ENCODE measurements at places on chromosomes 2 and 18. TPM values are rescaled to one million over a fixed set of nuclear protein-coding genes. Genes with fewer than 3 reads are reported as not detected.

- DNase-seq = no peak
Observed at GRCh38 chr2:42142547-42143184, 26.5 kb upstream of the EML4 start.

DNA sequence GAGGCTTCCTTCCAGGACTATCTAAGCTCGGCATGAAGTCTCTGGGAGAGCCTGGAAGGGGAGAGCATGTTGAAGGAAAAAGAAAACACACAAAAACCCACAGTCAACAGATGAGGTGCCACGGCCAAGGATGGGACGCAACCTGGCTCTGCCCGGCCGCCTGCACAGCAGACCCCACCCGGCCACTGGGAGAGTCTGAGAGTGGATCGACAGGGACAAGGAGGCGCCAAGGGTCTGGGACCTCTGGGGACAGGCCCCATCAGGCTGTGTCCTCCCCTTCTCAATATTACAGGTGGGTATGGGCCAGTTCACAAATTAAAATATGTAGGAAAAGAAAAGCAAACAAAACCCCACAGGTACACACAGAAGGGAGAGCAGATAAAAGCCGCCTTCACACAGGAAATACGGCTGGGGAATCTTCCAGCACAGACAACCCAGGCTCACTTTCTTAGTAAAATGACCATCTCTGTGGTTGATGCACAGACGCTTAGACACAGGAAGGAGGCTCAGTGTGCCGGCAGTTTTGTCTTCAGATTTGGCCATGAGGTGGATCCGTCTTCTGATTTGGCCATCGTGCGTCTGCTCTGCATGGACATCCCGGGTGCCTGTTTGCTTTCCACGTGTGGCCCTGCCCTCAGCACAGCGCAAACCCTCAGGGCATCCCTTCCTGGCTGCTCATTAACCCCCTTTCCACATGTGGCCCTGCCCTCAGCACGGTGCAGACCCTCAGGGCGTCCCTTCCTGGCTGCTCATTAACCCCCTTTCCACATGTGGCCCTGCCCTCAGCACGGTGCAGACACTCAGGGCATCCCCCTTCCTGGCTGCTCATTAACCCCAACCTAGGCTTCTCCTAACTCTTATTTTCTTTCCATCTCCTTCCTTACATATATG lies 138.4 kb downstream of the EIPR1 start:
- no peak for DNase-seq

The CD302 gene
- total RNA-seq = 51.8 TPM

GRCh38 chr18:49869354-49869753 lies 56.0 kb upstream of the ACAA2 start:
- DNase-seq = no peak

GRCh38 chr2:74461187-74462053 lies 3.2 kb downstream of the WBP1 start:
- no peak for DNase-seq

DNA sequence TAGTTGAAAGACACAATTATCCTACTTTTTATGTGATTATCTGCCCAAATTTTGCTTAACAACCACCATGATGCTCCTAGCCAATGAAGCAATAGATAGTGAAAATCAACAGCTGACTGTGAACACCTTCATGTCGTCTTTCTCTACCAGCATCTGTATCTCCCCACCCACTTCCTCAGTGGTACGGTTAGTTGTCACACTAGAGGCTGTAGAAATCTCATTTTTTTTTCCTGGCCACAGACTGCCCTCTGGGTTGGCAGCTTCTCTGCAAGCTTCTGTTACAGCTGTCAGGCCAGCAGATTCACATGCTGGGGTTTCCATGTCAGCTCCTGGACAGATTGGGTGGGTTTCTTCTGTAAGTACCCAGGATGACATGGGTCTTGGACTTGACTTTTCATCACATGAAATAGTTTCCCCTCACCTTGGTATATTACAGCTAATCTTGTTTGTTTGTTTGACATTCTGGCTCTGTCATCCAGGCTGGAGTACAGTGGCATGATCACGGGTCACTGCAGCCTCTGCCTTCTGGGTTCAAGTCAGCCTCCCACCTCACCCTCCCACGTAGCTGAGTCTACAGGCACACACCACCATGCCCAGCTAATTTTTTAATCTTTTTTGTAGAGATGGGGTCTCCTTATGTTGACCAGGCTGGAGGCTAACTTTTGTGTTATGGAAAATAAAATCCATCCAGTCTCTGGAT lies 24.3 kb downstream of the STAT4 start:
- DNase-seq = no peak

- DNase-seq = no peak
Observed at GRCh38 chr2:159900343-159900742, 102.3 kb upstream of the CD302 start.

DNA sequence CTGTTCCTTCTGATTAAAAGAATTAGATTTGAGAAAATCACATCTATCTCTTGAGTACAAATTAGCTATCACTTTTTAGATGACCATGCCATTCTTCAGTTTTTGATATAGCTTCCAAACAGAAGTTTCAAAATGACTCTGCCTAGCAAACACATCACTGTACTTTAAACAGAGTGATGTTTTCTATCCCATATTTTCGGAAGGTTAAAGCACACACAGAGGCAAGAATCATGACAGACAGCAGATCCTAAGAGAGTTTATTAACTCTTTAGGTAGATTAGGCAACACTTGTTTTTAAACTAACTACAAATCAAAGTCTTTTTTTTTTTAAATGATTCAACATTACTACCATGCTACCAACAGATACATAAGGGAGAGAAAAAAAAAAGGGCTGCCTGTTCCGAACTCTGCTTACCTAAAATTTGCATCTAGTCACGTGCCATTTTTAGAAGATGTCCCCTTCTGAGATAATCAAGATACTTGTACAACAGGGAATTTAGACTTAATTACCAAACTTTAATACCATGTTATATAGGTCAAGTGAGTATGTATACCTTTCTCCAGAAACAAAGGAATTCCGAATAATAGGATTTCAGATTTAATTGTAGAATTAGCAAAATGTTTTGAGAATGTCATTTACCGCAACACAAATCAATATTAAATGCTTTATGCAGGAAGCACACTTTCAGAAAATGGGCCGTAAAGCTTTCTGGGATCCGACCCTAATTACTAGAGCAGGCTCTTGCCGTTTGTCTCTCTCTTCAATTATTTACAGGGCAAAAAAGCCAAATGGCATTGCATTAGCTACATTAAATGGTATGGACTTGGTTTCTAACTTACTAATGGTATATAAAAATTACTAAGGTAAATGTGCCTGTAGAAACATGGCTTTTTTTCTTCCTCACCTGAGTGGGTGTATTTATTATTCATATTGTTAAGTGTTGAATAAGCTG lies 2.6 kb downstream of the RBMS1 start:
- no peak for DNase-seq

DNA sequence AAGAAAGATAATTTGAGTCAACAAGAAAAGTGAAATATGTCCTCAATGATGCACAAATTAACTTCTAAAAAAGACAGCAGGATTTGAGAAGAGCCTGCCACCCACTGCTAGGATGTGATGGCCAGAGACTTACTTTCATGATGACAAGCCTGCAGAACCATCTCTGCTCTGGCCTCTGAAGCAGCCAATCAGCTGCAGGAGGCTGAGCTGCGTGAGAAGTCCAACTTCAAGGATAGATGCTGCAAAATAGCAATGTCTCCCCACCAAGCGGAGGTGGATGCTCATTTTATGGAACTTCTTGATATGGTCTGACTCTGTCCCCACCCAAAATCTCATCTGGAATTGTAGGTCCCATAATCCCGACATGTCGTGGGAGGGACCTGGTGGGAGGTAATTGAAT lies 53.1 kb downstream of the CYRIA start:
- DNase-seq = no peak

DNA sequence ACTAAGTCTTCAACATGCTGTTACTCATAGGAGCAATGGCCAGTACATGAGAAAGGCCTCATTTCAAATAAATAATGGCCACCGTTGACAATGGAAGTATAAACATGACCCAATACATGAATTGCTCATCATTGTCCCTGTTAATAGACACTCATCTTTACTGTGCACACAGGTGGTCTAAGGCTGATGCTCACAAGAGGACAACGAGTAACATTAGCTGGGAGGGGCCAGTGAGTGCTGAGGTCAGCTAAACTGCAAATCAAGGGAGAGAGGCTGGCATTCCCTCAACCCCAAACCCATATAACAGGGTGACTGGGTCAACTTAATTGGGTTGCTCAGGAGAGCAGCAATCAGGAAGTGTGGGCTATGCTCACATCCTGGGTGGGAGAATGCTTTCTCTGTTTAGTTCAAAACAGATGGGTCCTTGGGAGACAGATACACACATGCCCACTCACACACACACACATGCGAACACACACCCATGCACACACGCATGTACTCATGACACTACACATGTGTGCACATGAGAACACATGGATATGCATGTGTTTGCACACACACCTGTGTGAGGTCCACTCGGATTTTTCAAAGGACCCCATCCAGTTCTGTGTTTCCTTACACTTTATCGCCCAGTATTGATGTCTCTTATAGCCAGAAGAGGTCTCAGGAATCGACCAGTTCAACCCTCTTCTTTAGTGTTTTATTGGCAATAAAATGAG lies 172.0 kb downstream of the INHBB start:
- no peak for DNase-seq

GRCh38 chr2:232721882-232722281 lies 24.8 kb downstream of the GIGYF2 start:
- DNase-seq = no peak

DNA sequence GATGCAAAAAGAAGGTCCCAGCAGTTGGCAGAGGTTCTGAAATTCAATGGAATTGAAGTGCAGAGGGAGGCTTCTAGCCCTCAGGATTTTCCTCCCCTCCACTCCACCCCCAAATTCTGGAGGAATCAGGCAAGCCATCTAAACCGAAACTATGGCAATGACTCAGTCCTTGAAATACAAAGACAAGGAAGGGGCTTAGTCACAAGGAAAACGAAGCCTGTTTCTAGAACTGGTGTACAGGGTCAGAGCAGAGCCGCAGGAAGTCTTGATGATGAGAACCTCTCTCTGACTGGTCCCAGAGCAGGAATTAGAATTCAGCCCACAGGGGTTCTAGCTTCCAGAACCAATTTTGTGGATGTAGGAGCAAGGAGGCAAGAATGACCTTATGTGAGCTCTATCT lies 111.7 kb upstream of the SCN1A start:
- no peak for DNase-seq

The RAPH1 gene
- total RNA-seq = 47.7 TPM

- DNase-seq = no peak
Observed at GRCh38 chr2:63052411-63053080, 1.9 kb downstream of the OTX1 start.

DNA sequence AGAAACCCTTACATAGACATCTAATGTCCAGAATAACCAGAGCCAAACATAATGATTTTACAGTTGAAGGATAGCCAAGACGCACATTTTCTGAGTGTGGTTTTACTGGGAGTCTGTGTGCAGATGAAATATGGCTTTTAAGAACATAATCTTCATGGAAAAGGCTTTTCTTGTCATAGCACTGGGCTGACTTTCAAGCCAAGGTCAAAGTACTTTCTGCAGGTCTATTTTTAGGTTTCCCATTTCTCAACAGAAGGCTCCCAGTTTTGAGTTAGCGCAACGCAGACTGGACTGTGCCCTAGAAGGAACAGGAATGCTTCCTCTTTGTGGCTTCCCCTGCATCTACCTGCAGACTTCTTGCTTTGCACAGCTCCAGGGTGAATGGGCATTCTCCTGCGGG lies 92.3 kb upstream of the UPP2 start:
- peak; percentile 78 for DNase-seq

The PNO1 gene
- 11.2 TPM for total RNA-seq

DNA sequence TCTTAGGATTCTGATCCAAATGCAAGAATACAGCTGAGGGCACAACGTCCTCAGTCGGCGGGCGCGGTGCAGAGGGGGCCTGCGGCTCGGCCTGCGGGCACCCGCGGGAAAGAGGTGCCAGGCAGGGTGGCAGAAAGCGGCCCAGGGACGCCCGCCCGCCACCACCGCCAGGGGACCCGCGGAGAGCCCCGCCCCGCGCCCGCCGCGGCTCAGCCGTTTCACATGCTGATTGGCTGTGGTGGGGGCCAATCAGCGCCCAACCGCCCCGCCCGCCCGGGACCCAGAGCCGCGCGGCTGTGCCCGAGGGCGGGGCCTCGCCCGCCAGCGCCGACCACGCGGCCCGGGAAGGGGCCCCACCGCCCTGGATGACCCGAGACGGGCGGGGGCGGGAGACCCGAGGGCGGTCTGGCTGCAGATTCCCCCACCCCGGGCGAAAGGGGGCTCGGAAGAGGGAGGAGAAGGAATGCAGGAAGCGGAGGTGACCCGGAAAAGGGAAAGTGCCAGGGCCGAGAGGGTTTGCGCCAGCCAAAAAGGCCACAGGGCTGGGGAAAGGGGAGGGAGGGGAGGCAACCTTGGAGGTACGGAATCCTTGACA lies 8.0 kb downstream of the IRS1 start:
- no peak for DNase-seq
